Iris pigment epithelial cell (primary cell): ENCODE measurements at places on chromosomes 4 and X.
A peak's percentile ranks its signal among the peaks of the same experiment; 100 is the strongest.

DNA sequence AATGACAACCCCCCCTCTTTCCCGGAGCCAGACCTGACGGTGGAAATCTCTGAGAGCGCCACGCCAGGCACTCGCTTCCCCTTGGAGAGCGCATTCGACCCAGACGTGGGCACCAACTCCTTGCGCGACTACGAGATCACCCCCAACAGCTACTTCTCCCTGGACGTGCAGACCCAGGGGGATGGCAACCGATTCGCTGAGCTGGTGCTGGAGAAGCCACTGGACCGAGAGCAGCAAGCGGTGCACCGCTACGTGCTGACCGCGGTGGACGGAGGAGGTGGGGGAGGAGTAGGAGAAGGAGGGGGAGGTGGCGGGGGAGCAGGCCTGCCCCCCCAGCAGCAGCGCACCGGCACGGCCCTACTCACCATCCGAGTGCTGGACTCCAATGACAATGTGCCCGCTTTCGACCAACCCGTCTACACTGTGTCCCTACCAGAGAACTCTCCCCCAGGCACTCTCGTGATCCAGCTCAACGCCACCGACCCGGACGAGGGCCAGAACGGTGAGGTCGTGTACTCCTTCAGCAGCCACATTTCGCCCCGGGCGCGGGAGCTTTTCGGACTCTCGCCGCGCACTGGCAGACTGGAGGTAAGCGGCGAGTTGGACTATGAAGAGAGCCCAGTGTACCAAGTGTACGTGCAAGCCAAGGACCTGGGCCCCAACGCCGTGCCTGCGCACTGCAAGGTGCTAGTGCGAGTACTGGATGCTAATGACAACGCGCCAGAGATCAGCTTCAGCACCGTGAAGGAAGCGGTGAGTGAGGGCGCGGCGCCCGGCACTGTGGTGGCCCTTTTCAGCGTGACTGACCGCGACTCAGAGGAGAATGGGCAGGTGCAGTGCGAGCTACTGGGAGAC, 1.6 kb downstream of the PCDH10 start:
- DNase-seq: no peak

GRCh38 chrX:142733327-142733726, 292.4 kb upstream of the SPANXN4 start:
- no peak for DNase-seq

DNA sequence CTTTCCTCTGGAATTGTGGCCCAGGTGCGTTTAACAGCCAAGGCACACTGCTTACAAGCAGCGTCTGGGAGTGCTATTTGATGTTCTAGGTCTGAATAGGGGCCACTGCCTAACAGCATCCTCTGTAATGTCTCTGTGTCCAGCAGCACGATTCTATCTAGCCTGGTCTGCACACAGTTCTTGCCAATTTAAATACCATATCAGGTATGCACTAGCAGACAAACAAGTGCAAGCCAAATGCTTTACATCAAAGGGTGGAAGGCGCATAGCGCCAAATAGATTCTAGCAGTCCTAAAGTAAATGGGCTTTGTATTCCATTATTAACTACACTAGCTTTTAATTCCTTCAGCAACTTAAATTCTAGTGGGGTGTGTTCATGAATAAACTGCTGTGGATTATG, 15.8 kb upstream of the UGDH start:
- DNase-seq: no peak

- DNase-seq: no peak
Measured at GRCh38 chrX:18294893-18295292, 59.6 kb downstream of the SCML2 start.

DNA sequence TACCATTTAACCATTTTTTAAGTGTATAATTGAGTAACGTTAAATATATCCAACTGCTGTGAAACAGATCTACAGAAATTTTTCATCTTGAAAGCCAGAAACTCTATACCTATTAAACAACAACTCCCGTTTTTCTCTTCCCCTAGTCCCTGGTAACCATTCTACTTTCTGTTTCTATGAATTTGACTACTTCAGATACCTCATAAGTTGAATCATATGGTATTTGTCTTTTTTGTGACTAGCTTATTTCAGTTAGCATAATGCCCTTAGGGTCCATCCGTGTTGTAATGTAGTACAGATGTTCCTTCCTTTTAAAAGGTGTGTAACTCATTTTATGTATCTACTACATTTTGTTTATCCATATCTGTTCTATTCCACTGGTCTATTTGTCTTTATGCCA, 48.7 kb downstream of the STAG2 start:
- no peak for DNase-seq

GRCh38 chr4:82983444-82983843, 27.2 kb downstream of the LIN54 start:
- no peak for DNase-seq

DNA sequence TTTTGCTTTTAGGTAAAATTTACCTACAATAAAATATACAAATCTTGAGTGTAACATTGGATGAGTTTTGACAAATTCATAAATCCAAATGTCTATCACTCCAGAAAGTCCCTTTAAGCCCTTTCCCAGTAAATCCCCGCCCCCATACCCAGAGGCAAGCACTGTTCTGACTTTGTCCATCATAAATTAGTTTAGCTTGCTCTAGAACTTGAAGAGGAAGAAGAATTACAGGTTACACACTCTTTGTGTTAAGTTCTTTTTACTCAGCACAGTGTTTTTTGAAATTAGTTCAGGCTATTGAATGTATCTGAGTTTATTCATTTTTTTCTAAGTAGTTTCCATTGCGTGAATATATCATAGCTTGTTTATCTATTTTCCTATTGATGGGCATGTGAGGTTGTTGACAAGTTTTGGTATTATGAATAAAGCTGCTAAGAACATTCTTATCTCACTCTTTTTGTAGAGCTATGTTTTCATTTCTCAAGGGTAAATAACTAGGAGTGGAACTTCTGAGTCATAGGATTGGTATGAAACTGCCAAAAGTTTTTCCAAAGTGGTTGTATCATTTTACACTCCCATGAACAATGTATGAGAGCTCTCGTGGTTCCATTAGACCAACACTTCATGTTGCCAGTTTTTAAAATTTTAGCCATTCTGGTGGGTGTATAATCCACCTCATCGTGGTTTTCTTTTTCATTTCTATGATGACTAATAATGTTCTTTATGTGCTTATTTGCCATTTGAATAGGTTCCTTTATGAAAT, 22.4 kb upstream of the HPSE start:
- DNase-seq: peak; percentile 95

GRCh38 chr4:77358315-77358928, 201.4 kb downstream of the CCNG2 start:
- DNase-seq: peak; percentile 42

GRCh38 chr4:30473225-30473624, 246.9 kb upstream of the PCDH7 start:
- DNase-seq: no peak

- DNase-seq: peak; percentile 23
Measured at GRCh38 chr4:120403296-120403695, 336.6 kb upstream of the MAD2L1 start.

DNA sequence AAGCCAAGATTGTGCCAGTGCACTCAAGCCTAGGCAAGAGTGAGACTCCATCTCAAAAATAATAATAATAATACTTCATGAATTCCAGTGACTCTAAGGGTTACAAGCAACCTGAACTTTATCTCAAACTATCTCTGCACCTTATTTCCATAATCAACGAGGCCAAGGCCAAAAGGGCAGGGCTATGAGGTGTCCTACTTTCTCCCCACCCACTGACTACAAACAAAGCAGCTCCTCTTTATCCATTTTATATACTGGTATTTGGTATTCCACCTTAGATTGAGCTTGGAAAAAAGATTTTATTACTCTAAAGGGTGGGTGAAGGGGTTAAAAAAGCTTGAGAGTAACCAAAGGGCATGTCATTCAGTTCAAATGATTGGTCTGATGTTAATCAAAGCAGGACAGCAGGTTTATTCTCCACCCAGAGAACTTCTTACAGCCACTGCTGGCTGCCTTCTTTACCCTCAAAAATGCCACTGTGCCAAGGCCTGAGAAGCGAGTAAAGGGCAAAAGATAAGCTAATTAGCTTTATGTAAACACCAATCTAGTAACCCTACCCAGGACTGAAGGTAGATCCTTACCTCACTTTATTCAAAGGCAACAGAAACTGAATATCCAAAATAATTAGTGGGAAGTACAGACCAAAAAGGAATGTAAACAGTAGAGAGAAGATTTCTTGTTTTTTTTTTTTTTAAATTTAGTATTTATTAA, 28.2 kb downstream of the APOO start:
- DNase-seq: no peak

- DNase-seq: peak; percentile 72
Measured at GRCh38 chr4:137707626-137708025, 175.3 kb upstream of the PCDH18 start.
